ENCODE measurements at places on chromosomes 4 and X.

DNA sequence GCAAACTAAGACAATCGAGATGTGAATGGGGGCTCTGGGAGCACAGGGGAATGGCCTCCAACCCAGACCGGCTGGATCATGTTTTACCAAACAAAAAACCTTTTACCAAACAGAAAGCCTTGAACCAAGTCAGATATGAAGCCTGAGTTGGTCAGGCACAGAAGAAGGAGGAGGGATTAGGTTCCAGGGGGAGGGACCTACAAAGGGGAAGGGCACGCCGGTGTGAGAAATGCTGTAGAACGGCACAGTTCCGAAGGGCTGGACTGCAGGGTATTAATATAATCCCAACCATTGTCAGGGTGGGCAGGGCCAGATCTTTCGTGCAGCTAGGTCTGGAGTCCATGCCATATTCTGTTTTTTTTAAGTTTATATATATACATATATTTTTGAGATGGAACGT is 52.9 kb upstream of the NYX start:
- no peak for DNase-seq

GRCh38 chrX:116667346-116668134 is 204.8 kb upstream of the CT83 start:
- no peak for DNase-seq

GRCh38 chr4:141142423-141142822 is 9.2 kb upstream of the RNF150 start:
- DNase-seq, result no peak

DNA sequence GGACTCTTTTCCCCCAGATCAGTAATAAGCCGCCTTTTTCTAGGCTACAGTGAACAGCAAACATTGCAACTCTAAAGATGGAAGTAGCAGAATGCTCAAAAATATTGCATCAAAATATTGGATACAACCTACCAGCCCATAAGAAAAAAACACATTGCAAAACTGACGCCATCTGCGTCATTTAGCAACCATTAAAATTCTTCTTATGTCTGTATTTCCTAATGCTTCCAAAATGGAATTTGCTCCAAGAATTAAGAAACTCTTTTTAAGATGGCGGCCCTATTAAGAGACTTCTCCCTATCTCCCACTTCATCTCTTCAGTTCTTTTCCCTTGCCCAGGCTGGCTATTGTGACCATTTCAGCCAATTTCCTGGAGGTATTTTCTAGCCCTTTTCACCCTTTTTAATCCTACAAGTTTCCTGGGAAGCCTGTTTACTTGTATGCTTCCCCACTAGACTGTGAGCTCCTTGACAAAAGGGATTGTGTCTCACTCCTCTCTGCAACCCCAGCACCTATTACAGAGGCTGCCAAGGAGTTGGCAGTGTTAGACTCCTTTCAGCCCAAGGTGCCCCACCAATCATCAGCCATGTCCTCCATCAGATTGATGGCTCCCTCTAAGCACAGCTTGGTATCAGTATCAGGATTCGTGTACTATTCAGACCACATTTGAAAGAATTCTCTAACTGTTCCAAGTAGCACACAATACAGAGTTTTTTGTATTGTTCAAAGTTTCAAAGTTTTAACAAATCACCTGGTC is 4.4 kb downstream of the GPC3 start:
- no peak for DNase-seq

GRCh38 chr4:11439836-11440235 is 11.1 kb upstream of the HS3ST1 start:
- DNase-seq, result no peak
